ENCODE measurements at places on chromosomes 2 and 18.

DNA sequence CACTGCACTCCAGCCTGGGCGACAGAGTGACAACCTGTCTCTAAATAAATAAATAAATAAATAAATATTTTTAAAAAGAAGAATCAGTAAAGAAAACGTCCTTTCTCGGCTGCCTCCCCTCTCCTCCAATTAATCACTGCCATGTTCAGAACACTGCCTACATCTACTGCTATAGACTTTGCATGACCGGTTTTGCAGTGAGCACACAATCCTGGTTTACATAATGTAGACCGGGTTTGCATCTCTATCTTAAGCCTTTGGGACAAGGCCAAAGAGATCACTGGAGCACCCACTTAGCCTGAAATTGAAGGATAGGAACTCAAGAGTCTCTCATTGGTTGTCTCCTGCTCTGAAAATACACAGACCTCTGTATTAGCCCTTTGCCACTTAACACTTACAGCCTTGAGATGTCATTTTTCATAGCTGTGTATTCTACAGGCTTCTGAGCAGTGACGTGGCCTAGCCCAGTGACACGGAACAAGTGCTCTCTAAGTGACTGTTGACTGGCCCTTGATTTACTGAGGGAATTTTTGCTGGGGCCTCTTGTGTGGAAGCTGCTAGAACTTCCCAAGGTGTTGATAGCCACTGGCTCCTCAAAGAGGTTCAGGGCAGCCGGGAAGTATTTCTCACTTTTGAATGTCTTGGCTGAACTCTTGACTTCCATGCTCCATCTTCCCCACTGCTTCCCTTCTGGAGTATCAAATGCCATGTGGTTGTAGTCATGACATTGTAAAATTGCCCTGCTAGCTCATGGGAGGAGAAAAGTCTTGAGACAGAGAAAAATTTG lies 45.3 kb upstream of the CCBE1 start:
- no peak for DNase-seq

DNA sequence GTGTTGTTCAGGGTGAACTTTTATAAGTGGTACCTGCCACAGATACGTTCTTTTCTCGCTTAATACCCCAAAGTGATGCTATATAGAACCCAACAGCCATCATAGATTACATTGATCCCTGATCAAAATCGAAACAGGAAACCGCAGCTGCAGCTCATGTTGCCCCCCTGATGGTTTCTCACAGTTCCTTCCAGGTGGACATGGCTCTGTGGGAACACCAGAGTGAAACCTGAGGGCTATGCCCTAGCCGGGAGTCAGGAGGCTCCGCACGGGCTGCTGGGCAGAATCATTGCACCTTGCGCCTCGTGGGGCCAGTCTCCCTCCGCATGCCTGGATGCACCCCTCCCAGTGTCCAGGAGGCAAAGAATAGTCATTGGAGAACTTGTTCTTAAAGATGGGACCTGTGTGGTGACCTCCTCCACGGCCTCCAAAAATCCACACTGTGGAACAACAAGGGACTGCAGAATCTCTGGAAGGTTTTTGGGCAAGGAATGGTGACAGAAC lies 61.8 kb downstream of the CRACDL start:
- no peak for DNase-seq

- DNase-seq: no peak
Measured at GRCh38 chr2:29114946-29115609, at the start of gene CLIP4. CLIP4 (plus strand) TSS chr2:29115415; CDS start chr2:29121389, 5,974 bp downstream.

DNA sequence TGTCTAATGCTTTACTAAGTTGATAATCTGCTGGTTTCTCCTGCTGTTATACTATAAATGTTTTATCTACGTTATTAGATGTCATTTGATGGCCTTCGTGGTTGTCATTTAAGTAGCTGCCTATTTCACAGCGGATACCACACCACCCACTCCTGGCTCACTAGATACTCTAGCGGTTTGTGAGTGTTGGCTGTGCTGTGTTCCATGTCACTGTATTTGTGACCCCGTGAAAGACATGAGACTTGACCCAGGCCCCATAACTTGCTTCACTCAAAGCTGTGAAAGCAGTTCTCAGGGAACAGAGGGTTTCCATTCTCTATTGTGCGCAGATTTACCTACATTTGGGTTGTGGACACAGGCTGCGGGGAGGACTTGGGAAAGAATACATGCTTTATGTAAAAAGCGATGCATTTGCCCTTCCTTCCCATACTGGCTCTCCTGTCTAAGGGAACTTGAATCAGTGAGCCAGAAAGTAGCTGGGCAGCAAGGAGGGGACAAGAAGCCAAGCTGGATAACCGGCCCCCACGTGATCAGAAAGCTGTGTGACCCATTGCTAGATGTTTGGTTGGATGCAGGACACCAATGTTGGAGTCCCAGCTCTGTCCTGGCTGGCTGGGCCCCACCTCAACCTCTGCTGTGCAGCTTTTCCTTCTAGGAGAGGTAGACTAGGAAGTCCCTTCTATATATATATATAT lies 52.2 kb downstream of the PLB1 start:
- no peak for DNase-seq

DNA sequence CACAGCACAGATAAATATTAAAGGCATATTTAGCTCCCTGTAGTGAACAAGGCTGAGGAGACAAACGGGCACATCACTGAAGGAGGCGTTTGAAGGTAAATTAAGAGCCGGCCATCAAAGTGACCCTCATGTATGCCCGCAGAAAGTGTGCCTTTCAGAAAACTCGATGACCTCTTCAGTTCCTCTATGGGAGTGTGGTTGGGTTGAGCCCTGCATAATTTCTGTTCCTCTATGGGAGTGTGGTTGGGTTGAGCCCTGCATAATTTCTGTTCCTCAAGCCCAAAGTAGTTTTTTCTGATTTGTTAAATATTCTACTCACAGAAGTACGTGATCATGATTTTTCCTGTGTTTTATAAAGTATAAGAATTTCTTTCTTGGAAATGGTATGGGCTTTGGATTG lies 568.5 kb downstream of the TSN start:
- no peak for DNase-seq

DNA sequence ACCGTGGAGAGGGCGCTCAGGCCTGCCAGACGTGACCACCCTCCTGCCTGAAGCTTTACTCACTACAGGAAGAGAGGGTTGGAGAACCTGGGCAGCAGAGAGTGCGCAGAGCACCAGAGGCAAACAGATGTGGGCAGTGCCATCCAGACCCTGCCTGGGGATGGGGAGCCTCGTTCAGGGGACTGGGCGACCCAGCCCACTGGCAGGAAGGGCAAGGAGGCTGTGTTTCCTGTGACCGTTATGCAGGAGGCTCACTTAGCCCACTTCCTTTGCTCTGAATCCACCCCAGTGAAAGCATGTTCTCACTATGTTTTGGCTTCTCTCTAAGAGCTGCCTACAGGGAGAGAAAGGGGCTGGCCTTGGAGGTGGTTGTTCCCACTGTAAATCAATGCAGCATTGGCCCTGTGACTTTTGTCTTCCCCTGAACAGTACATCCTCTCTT lies 23.0 kb upstream of the ACKR3 start:
- no peak for DNase-seq

- no peak for DNase-seq
Measured at GRCh38 chr2:45992741-45993475, 304.3 kb upstream of the EPAS1 start.

DNA sequence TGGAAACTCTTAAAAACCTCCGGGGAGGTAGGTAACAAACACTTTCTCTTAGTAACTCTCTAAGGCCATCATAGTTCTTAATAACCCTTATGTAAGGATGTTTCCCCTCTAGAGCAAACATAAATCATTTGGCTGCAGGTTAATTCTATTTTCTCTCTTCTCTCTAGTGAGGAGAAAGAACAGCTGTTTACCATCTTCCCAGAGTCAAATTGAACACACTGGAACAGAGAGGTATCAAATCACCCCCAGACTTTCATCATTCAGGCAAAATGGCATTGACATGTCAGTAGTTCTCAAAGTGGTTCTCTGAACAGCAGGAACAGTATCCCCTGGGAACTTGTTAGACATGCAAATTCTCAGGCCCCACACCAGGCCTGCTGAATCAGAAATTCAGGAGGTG lies 240.7 kb downstream of the MEIS1 start:
- DNase-seq: no peak

- no peak for DNase-seq
Measured at GRCh38 chr18:10113121-10114022, 199.6 kb downstream of the VAPA start.

DNA sequence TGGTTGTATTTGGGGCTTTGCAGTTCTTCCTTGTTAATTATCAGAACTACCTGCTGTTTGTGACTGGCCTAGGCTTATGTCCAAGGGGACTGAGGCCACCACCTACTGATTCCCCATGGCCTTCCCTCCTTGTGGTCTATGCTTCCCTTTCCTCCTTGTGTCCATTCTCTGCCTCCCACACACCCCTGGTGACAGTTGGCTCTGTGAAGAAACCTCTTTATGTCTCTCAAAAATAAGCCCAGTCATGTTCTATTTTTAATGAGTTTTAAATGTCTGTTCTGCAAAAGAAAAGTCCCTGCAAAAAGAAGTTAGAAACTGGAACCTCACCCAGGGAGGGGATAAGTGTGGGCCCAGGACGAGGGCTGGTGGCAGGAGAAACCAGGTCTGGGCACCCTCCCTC lies 105.0 kb downstream of the SMC6 start:
- DNase-seq: no peak

DNA sequence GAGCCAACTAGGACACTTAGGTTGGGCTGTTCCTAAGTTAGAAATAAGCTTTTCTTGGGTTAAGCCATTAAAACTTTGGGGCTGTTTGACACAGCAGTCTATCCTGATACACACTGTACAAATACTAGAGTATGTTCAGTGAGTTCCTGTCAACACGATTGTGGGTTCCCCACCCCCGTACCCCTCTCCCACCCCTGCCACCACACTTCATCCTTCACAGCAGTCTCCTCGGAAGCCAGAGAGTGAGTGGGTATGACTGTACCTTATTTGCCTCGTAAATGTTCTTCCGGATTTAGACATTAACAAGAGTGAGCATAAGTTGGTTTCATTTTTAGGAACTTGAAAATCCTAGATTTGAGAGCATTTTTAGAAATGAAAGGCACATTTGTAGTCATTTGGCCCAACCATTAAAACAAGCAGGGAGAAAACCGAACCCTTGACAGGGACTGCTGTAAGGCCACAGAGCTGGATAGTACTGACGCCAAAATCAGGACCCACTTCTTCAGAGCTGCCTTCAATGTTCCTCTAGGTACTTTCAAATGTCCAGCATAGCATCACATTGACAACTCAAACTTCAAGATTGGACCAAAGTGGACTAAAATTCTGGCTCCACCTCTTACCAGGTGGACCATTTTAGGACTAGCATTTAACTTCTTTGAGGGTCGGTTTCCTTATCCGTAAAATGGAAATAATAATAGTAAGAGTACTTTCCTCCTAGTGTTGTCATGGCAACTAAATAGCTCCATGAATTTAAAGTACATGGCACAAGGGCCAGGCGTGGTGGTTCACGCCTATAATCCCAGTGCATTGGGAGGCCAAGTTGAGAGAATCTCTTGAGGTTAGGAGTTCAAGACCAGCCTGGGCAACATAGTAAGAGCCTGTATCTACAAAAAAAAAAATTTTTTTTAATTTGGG lies 166.3 kb upstream of the SERTAD2 start:
- no peak for DNase-seq

GRCh38 chr2:28247290-28247689 lies 145.4 kb upstream of the FOSL2 start:
- no peak for DNase-seq

DNA sequence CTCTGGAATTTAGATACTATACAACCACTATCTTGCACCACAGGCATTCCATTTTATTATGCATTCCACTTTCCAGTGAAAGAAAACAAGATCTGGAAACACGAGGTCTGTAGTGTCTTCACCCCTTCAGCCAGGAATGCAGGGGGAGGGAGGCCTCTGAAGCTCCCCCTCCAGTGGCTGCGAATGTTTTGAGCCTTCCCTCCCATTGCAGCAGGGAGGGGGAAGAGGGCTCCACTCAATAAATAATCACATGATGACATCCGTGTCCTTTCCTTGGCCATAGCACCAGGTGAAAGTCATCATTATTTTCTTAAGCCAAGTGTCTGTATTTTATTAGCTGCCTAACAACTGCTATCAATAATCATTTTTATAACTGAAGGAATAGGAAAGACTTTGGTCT lies 38.6 kb downstream of the ALPK2 start:
- no peak for DNase-seq

DNA sequence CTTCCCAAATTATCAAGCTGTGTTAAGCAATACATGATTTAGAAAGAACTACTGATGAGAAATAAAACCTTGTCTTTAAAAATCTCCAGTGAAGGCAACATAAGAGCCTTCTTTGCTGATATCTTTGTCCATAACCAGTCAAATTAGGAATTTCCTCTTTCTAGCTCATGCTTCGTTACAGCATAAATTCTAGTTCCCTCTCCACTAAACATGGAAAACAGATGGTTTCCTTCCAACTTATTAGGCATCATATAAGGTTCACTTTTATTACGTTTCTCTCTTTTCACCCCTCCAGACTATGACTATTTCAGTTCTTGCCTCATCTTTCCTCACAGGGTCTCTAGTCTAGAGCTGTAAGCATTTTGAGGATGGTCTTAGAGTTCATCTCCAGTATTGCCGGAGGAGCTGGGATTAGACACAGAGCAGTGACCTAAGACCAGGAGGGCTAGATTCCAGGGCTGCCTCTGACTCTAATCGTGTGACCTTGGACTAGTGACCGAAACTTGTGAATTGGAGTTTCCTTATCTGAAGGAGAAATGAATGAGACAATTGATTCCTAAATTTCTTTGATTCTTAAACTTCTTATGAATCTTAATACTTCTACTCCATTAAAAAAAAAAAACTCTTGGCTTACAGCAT lies 195.5 kb upstream of the APCDD1 start:
- no peak for DNase-seq

GRCh38 chr2:183780072-183780471 lies 655.8 kb downstream of the NUP35 start:
- DNase-seq: no peak

DNA sequence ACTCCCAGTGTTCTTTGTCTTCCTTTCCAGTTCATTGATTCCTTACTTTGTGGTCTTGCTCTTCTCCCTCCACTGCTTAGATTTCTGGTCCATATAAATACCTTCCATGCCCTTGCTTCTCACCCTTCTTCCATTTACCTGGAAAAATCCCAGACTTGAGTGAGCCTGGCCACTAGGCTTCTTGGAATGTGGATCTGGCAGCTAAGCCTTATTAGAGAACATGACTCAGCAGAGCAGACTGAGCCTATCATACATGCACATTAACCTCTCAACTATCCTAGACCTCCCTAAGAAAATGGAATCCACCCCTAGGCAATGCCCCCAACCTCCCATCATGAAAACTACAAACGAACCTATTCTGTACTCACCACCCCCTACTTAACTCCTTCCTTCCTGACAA lies 127.7 kb downstream of the RHBDD1 start:
- no peak for DNase-seq

GRCh38 chr2:105689484-105689883 lies 55.2 kb upstream of the NCK2 start:
- DNase-seq: no peak

DNA sequence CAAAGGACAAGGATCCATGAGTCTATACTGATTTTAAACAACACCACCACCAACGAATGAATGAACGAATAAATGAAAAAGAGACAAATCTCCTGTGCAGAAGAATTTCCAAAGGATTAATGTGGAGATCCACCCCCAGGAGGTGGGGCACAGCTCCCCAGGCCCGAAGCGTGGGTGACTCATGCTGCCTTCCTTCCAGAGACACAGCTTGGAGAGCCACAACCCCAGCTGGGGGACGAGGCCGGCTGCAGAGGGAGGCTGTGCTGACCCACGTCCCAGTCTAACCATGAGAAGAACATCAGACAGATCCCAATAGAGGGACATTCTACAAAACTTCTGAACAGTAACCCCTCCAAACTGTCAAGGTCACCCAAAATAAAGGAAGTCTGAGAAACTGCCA lies 557.3 kb upstream of the SALL3 start:
- DNase-seq: no peak

- DNase-seq: no peak
Measured at GRCh38 chr2:197285361-197285760, 25.2 kb downstream of the ANKRD44 start.

All from cortex of kidney (tissue), 1 donor.